Astrocyte (in vitro differentiated cells and primary cell): ENCODE measurements at places on chromosomes 12 and 14. TPM values are rescaled to one million over a fixed set of nuclear protein-coding genes. Genes with fewer than 3 reads are reported as not detected.

DNA sequence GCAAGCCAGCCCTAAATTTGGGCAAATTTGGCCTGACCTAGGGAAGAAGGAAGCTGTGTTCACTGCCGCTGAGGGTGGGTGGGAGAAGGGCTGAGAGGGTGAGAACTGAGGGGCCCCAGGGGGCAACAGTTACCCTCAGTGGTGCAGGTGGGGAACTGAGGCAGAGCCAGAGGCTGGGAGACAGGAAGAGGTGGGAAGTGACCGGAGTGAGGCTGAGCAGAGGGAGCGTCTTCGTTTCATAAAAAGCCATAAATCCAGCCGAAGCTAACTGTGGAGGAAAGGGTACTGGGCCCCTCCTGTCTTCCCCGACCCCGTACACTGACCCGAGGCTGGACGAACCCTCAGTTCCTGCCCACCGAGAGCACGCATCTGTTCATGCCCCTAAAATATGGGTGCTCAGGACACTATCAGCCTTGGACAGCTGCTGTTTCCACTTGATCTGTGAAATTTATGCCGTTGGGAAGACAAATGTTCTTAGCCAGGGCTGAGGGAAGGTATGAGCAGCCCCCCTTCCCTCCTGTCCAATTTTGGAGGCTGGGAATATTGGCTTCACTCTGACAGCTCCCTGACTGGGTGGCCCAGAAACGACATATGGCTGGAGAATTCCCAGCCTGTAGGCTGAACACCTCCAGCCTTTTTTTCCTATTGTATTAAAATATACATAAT lies 116.5 kb downstream of the KIF26A start:
- H3K4me3 ChIP-seq = no peak overlapping the region
- H3K4me1 ChIP-seq = no peaks in the 10 kb centered on the region
- H3K36me3 ChIP-seq = no peaks in the 10 kb centered on the region
- H3K27me3 ChIP-seq = no peaks in the 10 kb centered on the region

DNA sequence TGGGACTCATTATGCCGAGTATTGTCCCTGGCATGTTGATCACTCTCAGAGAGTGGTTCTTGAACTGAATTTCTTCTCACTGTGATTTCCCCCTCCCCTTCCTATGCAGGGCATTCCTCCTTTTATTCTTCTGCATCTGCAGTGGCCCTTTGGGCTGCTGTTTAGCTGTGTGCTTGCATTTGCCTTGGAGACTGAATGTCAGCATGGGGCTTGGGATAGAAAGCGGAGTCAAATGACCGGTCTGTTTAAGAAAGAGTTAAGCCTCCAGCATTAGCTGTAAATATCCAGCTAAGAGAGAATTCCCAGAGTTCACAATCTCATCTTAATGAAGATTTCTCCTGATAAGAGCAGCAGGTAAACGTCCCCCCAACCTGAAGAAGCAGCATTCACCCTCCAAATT lies 65.6 kb upstream of the RMST start:
- H3K4me3 ChIP-seq = no peak overlapping the region
- no peak overlapping the region for H3K27ac ChIP-seq
- DNase-seq = no peak
- no peaks in the 10 kb centered on the region for H3K36me3 ChIP-seq
- H3K27me3 ChIP-seq = no peaks in the 10 kb centered on the region

GRCh38 chr14:35399083-35399937 lies 5.2 kb downstream of the NFKBIA start:
- no peak overlapping the region for H3K4me3 ChIP-seq
- no peak for DNase-seq
- H3K27ac ChIP-seq = no peak overlapping the region
- peaks cover 28% of the 10 kb centered on the region for H3K4me1 ChIP-seq

GRCh38 chr12:45886685-45887084 lies 103.7 kb downstream of the SCAF11 start:
- H3K36me3 ChIP-seq = peaks cover 3% of the 10 kb centered on the region
- no peaks in the 10 kb centered on the region for H3K27me3 ChIP-seq
- DNase-seq = no peak
- H3K27ac ChIP-seq = no peak overlapping the region
- H3K4me1 ChIP-seq = no peaks in the 10 kb centered on the region
- no peak overlapping the region for H3K4me3 ChIP-seq

GRCh38 chr14:99560922-99561683 lies 42.9 kb downstream of the CCDC85C start:
- H3K4me3 ChIP-seq = no peak overlapping the region
- no peak for DNase-seq
- H3K36me3 ChIP-seq = no peaks in the 10 kb centered on the region

DNA sequence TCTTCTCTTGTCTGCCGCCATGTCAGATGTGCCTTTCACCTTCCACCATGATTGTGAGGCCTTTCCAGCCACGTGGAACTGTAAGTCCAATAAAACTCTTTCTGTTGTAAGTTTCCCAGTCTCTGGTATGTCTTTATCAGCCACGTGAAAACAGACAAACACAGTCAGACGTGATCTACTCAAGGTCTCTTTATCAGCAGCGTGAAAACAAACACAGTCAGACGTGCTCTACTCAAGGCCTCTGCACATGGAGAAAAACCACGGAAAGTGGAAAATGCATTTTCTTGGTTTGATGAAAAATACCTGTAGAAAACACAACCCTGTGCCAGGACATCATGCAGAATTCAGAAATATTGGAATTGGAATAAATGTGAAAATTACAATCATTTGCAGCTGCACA lies 1115.7 kb downstream of the TMEM121 start:
- no peaks in the 10 kb centered on the region for H3K4me1 ChIP-seq
- H3K4me3 ChIP-seq = no peak overlapping the region
- no peaks in the 10 kb centered on the region for H3K36me3 ChIP-seq
- H3K27ac ChIP-seq = no peak overlapping the region
- no peak for DNase-seq
- H3K27me3 ChIP-seq = no peaks in the 10 kb centered on the region

DNA sequence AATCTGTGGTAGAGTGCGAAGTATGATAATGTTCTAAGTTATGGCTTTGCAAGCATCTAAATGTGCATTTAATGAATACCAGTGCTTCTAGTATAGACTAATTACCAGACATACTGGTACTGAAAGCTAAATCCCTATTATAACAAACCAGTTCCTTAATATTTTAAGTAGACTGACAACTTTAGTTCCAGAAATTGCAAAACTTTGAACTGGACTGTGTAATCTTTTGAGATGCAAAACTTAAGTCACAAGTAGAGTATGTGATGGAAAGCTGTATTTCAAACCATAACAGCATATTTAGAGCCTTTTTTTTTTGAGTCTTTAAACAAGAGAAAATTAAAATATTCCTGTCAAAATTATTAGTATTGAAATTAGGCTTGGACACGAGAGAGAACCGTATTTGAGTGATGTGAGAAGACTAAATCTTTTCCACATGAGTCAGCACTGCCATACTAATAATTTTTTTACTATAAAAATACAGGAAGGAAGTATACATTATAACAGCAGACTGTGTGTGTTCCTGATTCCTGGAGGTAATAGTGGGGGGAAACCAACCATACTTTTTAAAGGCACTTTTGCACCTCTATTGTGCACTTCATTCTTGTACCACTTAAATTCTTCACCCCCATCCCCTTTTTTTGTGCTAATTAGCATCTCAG lies 45.5 kb downstream of the PPM1A start:
- no peaks in the 10 kb centered on the region for H3K4me1 ChIP-seq
- H3K27ac ChIP-seq = no peak overlapping the region
- H3K27me3 ChIP-seq = no peaks in the 10 kb centered on the region
- H3K4me3 ChIP-seq = no peak overlapping the region

The SMIM41 gene
- total RNA-seq = 0.18 TPM in 1 of 2 replicates, not detected in the other

The C14orf39 gene
- 1.6 and 2.1 TPM in 2 replicates for total RNA-seq

The OVCH1 gene
- total RNA-seq = not detected in 2 replicates

The CD27 gene
- not detected in 2 replicates for total RNA-seq

The VWF gene
- total RNA-seq = 0.23 and 0.82 TPM in 2 replicates

The DGKA gene
- 108 and 118 TPM in 2 replicates for total RNA-seq

The SOAT2 gene
- total RNA-seq = not detected in 2 replicates

The MANSC4 gene
- total RNA-seq = not detected in 2 replicates

The OAS2 gene
- 94.2 and 132 TPM in 2 replicates for total RNA-seq
